B cell (primary cell): ENCODE measurements at places on chromosomes 3 and 15.

GRCh38 chr15:91534235-91534634 lies 319.3 kb upstream of the SLCO3A1 start:
- DNase-seq, result no peak

DNA sequence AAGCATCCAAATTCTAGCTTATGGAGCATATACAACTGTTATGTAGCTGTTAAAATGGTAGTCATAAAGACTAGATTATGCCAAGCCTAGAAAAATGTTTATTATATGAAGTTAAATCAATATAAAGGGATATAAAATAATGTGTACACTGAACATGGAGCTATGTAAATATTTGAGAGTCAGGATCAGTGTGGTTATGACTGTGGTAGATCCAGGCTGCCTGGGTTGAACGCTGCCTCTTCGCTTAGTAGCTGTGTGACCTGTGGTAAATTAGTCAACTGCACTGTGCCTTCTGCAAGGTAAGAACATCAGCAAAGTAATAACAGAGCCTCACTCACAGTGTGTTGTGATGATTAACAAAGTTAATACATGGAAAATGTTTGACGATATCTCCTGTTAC lies 212.2 kb downstream of the RBMS3 start:
- DNase-seq, result no peak

GRCh38 chr15:98734466-98735199 lies 86.3 kb downstream of the IGF1R start:
- no peak for DNase-seq

GRCh38 chr15:74799856-74800558 lies 12.6 kb upstream of the LMAN1L start:
- peak; percentile 94 for DNase-seq

DNA sequence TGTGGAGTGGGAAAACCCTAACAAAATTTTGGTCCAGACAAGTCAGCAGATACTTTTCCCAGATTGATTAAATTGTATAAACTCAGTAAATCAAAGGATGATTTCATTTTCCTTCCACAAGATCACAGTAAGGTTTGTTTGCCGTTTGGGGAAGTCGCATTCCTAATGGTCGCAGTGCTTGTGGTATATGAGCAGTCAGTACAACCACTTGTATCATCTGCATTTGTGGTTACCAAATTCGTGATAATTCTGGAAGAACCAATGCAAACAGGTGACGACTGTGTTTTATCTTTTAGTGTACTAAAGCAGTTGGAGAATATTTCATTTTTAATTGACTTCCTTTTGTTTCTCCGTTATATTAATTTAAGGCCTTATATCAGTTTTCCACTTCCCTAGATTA lies 100.0 kb upstream of the CNTN6 start:
- no peak for DNase-seq

GRCh38 chr15:77855871-77856270 lies 221.6 kb downstream of the TBC1D2B start:
- DNase-seq, result no peak

DNA sequence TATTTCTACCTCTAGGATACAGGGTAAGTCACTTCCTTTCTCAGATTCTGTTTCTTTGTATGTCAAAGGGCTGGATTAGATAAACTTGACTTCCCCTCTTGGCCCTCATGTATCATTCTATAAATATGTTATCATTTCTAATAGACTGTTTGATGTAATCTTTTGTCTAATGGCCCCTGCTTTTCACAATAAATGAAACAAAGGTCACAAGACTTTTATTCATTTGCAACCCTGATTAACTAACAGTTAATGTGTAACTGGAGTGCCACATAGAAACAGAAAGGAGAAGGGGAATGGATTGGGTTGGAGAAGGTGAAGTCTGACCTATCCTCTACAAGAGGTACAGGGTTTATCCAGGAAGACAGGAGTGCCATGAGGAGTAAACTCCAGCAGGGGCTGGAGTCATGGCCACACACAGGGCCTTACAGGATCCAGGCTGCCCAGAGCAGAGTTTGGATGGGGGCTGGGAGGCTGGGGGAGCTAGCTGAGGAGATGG lies 8.0 kb upstream of the B3GNT5 start:
- DNase-seq, result no peak

DNA sequence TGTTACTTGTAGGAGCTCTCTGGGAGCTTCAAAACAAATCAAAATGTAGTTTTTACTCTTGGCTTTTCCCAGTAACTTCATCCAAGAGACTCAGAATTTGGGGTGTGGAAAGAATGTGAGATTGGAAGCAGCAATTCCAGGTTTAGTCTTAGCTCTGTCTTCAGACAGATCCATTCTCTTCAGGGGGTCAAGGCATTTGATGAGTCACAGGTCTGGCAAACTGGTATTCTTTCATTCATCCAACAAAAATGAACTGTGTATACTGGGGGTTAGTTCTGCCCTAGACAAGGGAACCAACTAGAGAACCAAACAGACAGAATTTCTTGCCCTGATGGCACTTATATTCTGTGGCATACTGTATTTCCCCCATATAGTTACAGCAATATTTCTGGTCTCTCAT lies 36.3 kb upstream of the CADPS start:
- DNase-seq, result no peak

- no peak for DNase-seq
Measured at GRCh38 chr15:70459312-70459711, 304.0 kb downstream of the UACA start.

- no peak for DNase-seq
Measured at GRCh38 chr3:111831840-111832239, 27.2 kb upstream of the PHLDB2 start.

GRCh38 chr15:74499366-74499765 lies 38.4 kb upstream of the UBL7 start:
- no peak for DNase-seq

GRCh38 chr15:61367953-61368352 lies 138.9 kb upstream of the RORA start:
- DNase-seq, result peak; percentile 9

DNA sequence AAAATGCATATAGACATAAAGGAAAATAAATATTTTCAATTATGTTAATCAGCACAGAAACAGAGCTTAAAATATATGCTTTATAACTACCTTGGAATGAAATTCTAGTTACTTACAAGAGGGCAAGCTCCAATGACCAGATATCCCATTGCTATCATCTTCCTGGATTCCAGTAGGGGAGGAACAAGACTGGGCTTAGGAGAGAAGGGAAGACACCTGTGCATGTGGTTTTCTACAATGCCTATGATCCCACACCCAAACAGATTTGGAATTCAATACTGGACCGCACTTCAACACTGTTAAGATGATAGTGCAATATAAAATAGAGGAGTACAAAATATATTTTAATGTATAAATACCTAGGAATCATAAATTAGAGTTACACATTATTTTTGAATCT lies 79.6 kb downstream of the ARPP21 start:
- no peak for DNase-seq

- DNase-seq, result no peak
Measured at GRCh38 chr15:70060214-70060992, 37.3 kb downstream of the TLE3 start.

- no peak for DNase-seq
Measured at GRCh38 chr3:30553641-30554316, 52.6 kb upstream of the TGFBR2 start.

DNA sequence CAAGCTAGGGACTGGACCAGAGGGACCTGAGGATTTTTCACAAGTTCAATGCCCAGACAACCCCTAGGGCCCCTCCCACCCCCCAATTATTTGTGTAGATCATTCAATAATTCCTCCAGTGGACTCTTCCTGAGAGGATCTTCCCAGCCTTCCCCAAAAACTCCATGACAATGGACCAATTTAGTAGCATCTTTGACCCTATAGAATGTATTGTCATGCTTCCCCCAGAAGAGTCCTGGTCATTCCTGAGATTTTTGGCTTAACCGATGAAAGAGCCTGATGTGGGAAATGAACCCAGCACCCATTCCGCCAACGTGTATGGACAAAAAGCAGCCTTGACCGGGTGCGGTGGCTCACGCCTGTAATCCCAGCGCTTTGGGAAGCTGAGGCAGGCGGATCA lies 119.2 kb upstream of the RNF7 start:
- DNase-seq, result no peak

DNA sequence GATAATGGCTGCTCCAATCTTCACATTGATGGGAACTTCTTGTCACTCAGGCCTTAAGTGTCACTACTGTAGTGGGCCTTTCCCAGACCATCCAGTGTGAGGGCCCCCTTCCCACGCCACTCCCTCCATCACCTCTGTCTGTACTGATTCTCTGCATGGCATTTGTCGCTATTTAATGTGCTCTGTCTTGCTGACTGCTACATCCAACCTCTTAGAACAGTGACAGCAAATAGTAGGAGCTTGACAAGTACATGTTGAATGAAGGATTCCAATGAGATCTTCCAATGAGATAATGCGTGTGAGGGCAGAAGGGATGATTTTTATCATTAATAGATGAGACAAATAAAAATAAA lies 5.6 kb upstream of the CCR9 start:
- no peak for DNase-seq

DNA sequence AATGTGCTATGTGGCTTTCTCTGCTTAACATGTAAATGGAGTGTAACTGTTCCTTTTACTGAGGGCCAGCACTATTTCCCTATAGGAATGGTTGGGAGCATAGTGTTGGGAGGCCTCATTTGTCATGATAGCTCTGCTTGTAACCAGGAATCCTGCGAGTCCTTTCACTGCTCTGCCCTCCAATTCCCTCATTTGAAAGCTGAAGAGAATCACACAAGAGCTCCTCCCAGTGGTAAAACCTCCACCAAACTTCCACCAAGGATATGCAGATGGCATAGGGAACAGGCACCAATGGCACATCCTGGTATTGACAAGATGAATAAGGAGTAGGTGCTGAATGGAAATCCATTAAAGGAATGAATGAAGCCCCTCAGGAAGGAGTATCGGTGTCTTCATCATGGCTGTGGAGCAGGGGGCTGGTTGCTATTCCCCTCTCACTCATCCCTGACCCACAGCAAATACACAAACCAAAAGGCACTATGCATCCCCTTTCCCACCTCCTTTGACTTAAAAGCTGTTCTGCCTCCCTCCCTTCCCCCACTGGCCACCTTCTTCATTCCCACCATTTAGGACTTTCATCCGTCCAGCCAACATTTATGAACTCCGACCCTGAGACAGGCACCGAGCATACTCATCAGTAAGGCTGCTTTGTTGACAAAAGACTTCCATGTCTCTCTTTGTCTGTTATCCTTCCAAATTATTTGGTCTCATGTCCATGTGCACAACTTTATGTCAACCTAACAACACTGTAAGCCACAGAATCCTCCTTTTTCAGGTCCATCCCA lies 560.8 kb downstream of the FOXP1 start:
- no peak for DNase-seq
